ENCODE measurements at places on chromosomes 4 and X. TPM values are rescaled to one million over a fixed set of nuclear protein-coding genes. Genes with fewer than 3 reads are reported as not detected.

MAP7D2 gene
- total RNA-seq: 0.23 TPM

PAGE1 gene
- total RNA-seq: not detected

CXCL3 gene
- 12.1 TPM for total RNA-seq

CT47B1 gene
- not detected for total RNA-seq

ASMT gene
- total RNA-seq: 1.3 TPM

RPL9 gene
- total RNA-seq: 1,464 TPM

GRK4 gene
- total RNA-seq: 3.6 TPM

SULT1B1 gene
- 2.4 TPM for total RNA-seq

IL9R gene
- total RNA-seq: not detected

SPIN2B gene
- total RNA-seq: 12.2 TPM

TBX22 gene
- not detected for total RNA-seq

RAB9A gene
- total RNA-seq: 26.2 TPM

C4orf50 gene
- 0.06 TPM for total RNA-seq

ZC4H2 gene
- total RNA-seq: 9.2 TPM

DGAT2L6 gene
- total RNA-seq: not detected

CAPN6 gene
- total RNA-seq: 5.7 TPM

GLRB gene
- 6.3 TPM for total RNA-seq

UGT2B15 gene
- not detected for total RNA-seq

RNF175 gene
- 1.0 TPM for total RNA-seq

MAGEE1 gene
- total RNA-seq: 4.7 TPM

PLS3 gene
- 708 TPM for total RNA-seq

MANBA gene
- total RNA-seq: 41.4 TPM

KIAA1210 gene
- total RNA-seq: not detected

FGA gene
- total RNA-seq: not detected

CTBP1 gene
- 145 TPM for total RNA-seq

MAGEB2 gene
- not detected for total RNA-seq

XK gene
- total RNA-seq: 0.93 TPM

DDX53 gene
- not detected for total RNA-seq

WNK3 gene
- total RNA-seq: 3.3 TPM

TMEM35A gene
- 3.2 TPM for total RNA-seq

NKX3-2 gene
- 0.13 TPM for total RNA-seq

CFAP99 gene
- 0.13 TPM for total RNA-seq

JAKMIP1 gene
- total RNA-seq: 0.23 TPM

GYPE gene
- total RNA-seq: 4.0 TPM

CXCL11 gene
- 0.23 TPM for total RNA-seq

HDX gene
- total RNA-seq: 10.4 TPM

CA5B gene
- total RNA-seq: 30.8 TPM

MSMO1 gene
- 34.1 TPM for total RNA-seq

POU3F4 gene
- total RNA-seq: not detected

EREG gene
- total RNA-seq: 0.66 TPM

FGFBP1 gene
- not detected for total RNA-seq

RHOH gene
- 4.1 TPM for total RNA-seq

GDPD2 gene
- total RNA-seq: not detected
